ENCODE measurements at places on chromosomes 7 and 10.

DNA sequence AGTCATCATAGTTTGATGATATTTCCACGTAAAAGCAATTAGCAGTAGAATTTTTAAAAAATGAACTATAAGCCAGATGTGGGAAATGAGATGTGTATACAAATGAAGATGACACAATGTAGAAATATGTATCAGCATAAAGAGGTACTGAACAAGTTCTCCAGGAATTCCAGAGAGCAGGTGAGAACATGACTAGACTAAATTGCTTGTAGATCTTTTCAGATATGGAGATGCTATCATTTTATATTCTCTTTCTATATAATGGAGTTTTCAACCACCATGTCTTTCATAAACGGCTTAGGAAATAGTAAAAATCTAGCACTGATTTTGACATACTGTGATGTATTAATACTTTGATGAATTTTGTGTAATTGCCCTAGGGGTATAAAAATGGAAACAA is 130.9 kb downstream of the SEMA3D start:
- DNase-seq = no peak

GRCh38 chr10:132427939-132428367 is 31.0 kb downstream of the PWWP2B start:
- DNase-seq = no peak

DNA sequence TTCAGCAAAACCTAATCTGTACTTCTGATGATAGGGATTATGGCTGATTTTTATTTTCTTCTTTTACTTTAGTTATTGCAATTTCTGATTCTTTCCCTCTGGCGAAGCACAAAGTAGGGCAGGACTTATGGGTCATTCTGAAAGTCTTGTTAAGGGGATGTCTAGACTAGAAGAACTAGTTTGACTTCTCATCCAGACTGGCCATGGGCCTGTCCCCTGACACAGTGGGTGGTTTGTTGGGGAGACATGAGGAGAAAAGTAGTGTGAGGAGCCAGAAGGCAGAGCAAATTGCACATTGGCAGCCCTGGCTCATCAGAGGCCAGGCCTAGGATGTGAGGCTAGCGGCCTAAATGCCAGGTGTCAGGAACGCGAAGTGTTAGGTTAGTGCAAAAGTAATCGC is 152.8 kb downstream of the RTKN2 start:
- no peak for DNase-seq

DNA sequence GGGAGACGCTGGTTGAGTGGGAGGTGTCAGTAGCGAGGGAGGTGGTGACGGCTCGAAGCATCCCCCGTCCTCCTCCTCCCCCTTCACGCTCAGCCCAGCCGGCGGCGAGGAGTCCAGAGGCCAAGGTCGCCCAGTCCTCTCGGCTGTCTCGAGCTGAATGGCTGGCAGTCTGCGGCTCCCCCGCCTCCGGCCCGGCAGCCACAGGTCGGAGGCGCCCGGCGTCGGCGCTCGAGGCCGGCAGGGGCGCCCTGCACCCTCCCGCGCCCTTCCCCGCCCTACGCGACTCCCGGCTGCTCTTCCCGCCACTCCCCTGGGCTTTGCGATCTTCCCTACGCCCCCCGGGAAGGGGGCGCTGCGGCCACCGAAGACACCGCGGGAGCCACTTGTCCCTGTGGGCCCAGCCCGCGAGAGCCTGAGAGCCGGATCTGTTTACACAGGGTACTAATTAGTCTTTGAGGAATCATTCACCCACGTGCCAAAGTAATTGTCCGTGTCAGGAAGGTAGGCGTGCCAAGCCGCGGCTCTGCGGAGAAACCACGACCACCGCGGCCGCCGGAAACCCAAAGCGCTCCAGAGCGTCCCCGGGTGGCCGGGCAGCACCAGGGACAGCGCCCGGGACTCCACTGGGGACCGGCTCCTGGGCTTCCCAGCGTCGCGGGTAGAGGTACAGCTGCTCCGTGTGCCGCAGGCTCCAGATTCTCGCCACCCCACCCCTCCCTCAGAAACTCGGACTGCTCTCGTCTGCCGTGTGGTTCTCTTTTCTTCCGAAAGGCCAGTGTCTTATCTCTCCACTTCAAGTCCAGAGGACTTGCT is at the start of gene NXPH1:
NXPH1 (plus strand) TSS at position 133 of the 813 bp plus-strand sequence.
- no peak for DNase-seq

DNA sequence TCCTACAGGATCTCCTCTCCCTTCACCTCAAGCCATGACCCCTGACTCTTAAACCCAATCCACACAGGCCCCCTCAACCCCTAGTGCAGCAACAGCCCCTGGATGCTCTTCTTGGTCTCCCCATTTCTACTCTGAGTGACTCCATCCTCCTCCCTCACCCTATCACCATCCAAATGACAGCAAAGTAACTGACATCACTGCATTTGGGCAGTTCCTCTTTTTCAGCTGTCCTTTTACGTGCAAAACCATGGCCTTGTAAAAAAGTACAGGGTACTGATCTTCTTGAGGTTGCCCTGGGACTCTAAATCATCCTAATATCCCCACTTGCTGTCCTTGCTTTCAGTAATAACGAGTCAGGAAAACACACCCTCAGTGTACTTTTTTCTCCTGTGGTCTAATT is 454.9 kb downstream of the ADRA2A start:
- DNase-seq = no peak

GRCh38 chr10:14698111-14698828 is 76.4 kb downstream of the FAM107B start:
- no peak for DNase-seq

DNA sequence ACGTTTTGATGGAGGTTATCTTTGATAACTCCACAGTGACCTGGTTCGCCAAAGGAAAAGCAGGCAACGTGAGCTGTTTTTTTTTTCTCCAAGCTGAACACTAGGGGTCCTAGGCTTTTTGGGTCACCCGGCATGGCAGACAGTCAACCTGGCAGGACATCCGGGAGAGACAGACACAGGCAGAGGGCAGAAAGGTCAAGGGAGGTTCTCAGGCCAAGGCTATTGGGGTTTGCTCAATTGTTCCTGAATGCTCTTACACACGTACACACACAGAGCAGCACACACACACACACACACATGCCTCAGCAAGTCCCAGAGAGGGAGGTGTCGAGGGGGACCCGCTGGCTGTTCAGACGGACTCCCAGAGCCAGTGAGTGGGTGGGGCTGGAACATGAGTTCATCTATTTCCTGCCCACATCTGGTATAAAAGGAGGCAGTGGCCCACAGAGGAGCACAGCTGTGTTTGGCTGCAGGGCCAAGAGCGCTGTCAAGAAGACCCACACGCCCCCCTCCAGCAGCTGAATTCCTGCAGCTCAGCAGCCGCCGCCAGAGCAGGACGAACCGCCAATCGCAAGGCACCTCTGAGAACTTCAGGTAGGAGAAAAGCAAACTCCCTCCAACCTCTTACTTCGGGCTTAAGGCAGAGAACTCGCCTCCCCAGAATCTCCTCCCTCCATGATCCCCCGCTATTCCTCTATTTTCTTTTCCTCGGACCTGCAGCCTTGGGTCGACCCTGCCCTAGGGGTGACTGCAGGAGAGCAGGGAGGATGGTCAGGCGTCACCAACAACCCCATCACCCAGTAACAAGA is at the start of gene SERPINE1:
SERPINE1 (plus strand) TSS at position 454 of the 809 bp plus-strand sequence. CDS start 1,290 bp downstream, outside the sequence.
- DNase-seq = no peak

DNA sequence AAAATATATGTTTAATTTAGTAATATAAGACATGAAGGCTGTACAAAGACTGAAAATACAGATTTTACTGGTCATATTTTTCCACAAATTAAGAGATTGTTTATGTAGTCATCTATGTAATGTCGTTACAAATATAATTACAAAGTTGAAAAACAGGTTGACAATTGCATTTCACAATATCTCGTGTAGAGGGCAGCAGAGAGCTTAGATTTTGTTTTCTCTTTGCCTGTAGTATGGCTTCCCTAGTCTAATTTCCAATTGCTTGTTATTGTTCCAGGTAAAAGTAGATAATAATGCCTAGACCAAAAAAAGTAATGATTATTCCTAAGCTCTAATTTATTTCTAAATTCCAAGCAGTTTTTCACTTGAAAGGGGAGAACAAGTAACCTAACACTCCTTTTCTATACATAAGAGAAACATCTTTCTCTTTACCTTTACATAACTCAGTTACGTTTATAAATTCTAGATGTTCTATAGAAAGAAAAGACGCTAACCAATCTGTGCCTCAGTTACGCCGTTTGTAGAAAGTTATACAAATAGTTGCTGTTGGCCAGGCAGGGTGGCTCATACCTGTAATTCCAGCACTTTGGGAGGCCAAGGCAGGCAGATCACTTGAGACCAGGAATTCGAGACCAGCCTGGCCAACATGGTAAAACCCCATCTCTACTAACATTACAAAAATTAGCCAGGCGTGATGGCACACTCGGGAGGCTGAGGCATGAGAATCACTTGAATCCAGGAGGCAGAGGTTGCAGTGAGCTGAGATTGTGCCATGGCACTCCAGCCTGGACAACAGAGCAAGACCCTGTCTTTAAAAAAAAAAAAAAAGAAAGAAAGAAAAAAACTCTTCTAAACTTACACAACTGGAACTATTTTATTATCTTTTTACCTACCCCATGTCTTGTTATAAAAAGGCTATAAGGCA is 30.0 kb downstream of the NET1 start:
- DNase-seq = peak; percentile 5

DNA sequence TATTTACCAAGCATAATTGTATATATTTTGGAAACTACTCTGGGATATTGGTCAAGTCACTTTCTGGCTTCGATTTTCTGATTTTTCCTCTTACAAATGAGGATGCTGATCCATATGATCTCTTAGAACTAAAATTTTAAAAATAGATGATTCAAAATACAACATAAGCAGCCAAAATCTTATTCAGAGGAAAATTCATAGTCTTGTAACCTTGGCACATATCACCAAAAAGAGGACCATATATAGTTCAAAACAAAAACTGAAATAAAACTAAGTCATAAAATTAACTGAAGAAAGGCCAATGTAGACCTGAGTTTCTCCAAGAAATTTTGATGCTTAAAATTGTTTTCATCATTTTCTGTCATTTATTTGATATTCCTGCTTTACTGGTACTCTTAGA is 768.3 kb downstream of the SORCS3 start:
- DNase-seq = no peak

DNA sequence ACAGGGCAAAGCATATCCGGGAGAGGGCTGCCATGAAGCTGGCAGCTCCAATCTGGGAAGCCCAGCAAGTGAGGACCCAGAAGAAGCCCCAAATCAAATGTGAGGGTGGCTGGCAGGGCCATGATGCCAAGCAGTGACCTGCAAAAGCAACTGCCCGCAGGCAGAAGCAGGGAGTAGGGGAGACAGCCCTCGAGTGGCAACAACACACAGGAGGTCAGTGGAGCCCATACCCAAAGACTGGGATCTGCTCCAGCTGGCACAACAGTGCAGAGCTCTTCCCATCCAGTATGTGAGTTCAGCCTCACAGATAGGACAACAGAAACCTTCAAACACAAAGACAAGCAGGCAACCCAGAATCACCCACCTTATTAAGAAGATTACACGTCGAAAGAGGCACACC is 45.0 kb downstream of the GRID1 start:
- no peak for DNase-seq

DNA sequence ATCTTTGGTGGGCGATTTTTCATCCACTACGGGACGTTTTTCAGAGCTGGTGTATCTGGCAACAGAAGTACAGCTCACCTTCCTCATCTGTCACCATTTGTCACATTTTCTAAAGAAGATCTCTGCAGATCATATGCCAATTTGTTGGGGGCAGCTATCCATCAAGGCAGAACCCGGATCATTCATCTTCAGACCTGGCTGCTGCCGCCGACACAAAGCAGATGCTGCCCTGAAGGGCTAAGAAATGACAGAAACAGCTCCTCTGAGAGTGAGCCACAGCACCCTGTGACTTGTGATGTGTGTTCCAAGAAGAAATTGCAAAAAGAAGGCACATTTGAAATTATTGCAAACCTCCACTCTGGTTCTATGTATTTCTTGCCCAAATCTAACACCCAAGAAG is 290.9 kb downstream of the GFRA1 start:
- no peak for DNase-seq

DNA sequence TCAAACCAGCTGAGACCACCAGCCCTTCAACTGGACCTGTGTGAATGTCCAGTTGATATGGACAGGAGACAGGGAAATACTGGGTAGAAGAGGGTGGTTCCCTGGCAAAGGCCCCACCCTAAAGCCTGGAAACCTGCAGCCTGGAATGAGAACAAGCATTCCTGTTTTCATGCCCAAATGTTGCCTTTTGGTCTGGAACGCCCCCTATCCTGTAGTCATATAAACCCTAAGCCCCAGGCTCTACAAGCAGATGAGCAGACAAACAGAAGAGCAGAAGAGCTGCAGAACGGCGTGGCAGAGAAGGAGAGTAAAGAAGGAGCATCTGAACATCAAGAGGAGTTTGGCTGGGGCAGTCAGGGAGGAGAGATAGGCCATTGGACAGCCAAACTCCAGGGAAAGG is 38.4 kb downstream of the SYPL1 start:
- DNase-seq = no peak

DNA sequence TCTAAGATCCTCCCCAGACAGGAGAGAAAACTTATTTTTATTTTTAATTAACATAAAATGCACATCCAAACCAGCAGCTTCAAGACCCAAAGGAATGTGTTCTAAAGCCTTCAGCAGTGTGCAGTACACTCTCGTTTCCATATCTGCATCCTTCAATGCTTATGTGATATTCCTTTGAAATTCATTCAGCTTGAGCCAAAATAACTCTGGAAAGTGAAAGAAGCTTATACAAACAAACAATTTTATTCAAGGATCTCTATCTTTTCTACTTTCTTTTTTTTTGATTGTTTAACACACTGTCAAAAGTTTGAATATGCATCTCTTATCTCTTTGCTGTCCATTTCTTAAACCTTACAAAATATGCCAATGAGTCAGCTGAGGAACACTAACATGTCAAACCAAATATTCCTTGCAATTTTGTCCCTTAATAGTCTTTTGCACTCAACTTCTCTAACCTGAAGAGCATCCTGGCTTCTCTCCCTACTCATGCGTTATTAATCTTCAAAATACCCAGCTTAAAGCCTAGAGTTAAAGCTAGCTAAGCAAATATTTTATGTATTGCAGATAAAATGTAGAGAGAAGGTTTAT is 124.3 kb downstream of the THSD7A start:
- no peak for DNase-seq

- DNase-seq = no peak
These were observed 571.4 kb downstream of the DNAJB6 start for GRCh38 chr7:157908006-157908782.

- no peak for DNase-seq
These were observed 413.3 kb downstream of the SFMBT2 start for GRCh38 chr10:6997509-6997908.

DNA sequence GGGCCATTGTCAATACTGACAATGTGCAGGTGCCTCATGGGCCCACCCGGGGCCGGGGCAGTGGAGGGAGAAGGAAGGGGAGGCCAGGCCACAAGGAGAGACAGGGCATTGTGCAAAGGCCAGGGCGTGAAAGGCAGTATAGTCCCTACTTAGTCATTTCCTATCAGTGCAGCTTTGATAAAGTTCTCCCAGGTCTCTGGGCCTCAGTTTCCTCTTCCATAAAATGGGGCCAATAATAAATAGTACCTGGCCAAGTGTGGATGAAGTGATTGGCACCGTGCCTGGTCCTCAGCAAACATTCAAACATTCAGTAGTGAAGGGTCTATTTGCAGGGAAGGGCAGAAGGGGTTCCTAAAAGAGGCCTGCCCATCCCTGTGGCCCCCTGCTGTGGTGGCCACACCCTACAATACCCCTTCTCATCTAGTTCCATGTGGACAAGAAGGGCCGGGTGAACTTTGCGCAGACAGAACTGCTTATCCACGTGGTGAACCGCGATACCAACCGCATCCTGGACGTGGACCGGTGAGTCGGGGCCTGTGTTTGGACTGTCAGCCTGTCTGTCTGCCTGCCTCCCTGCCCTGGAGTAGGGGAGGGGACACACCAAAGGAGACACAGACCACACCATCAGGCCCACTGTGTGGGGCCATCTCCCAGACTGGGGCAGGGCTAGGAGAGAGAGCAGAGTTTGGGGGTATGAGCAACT is 36.9 kb upstream of the VSIR start:
- no peak for DNase-seq

GRCh38 chr7:117818232-117818631 is 55.0 kb downstream of the CTTNBP2 start:
- DNase-seq = no peak
